M059J (cell line): ENCODE measurements at places on chromosomes 12 and 14.
A peak's percentile ranks its signal among the peaks of the same experiment; 100 is the strongest.

GRCh38 chr12:98456576-98457573 is 58.5 kb upstream of the TMPO start:
- peak; percentile 57 for DNase-seq

GRCh38 chr14:104898195-104898558 is 26.5 kb upstream of the PLD4 start:
- no peak for DNase-seq

DNA sequence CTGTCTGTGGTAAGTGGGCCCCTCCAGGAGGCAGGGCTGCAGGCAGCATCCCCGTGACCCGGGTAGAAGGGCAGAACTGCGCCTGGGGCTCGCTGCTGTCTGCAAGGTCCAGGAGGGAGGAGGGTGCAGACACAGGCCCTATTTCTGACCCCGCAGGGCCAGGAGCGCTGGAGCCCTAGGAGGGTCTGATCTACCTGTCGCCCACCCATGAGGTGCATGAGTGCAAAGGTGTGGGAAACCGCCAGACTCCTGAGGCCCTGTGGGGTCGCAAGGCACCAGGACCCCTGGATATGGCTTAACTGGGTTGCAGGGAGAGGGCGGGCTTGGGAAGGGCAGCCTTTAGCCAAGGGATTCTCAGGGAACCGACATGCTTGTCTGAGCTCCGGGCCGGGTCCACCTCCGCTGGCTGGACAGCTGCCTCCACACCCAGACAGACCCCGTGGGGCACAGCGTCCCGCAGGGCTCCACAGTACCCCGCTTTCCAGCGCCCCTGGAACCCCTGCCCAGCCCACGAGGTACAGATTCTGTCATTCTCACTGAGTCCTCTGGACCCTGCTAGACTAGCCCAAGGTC is 72.9 kb upstream of the TSPAN11 start:
- DNase-seq: no peak

- peak; percentile 54 for DNase-seq
These were observed 198.9 kb upstream of the RGS6 start for GRCh38 chr14:71733210-71733883.

DNA sequence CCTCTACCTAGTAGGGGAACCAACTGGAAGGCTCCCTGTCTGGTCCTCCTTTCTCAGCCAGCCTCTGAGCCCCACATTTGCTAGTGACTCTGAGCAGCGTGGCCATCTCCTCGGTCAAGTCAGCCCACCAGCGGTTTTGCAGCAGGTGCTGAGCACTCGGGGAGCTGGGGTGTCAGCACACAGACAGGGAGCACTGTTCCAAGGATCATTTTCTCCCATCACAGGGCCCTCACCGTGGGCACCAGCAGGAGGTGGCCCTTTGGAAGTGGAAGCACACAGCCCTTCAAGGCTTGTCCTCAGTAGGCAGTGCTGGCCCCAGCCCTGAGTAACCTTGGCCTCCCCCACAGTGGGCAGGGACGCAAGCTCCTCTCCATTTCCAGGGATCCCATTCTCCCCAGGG is 24.1 kb upstream of the EML1 start:
- no peak for DNase-seq

DNA sequence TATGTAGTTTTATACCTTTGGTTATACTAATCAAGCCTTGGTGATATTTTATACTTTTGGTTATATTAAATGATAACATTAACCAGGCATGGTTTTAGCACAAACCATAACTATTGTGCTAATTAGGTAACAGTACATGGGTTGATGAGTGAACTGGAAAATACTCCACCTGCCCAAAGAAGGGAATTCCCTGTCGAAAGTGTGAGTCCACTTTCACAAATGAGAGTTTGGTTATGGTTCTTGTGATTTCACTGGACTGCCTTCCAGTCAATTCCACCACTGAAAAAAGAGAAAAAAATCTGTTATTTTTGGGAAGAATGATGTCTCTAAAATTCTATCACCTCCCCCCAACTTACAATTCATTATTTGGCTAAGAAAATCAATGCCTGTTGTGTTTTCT is 9.7 kb downstream of the A2M start:
- no peak for DNase-seq
